ENCODE measurements at places on chromosomes 5 and 9. TPM values are rescaled to one million over a fixed set of nuclear protein-coding genes. Genes with fewer than 3 reads are reported as not detected.

- no peak for DNase-seq
Measured at GRCh38 chr5:144260121-144260520, 89.4 kb downstream of the KCTD16 start.

Gene SLC25A2
- total RNA-seq: not detected

DNA sequence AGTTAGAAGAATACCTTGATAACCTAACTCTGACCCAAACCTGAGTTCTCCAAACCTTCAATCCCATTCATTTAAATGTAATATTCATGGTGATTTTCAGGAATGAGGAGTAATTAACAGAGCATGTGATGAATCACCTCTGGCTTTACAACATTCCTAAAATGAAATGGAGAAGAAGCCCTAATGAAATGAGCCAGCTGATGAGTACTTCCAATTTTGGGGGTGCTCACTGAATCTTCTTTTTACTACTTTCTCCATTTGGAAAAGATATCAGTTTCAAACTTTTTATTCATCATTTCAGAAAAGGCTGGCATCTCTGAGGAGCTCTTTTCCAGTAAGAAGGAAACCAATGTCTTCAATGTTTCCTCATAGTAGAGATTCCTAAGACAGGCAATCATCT, 2.9 kb upstream of the SPINK5 start:
- DNase-seq: no peak

GRCh38 chr9:129176701-129177442, 1.2 kb downstream of the IER5L start:
- peak; percentile 77 for DNase-seq

GRCh38 chr5:439636-440035, 3.3 kb upstream of the EXOC3 start:
- DNase-seq: no peak

GRCh38 chr5:112210430-112211005, 208.6 kb downstream of the EPB41L4A start:
- DNase-seq: peak; percentile 58

- no peak for DNase-seq
Measured at GRCh38 chr5:17438027-17438426, 60.0 kb upstream of the TAF11L2 start.
